ENCODE measurements at places on chromosomes 3 and 15.

- DNase-seq, result no peak
These were observed 342.2 kb downstream of the EPHB1 start for GRCh38 chr3:135137296-135137695.

DNA sequence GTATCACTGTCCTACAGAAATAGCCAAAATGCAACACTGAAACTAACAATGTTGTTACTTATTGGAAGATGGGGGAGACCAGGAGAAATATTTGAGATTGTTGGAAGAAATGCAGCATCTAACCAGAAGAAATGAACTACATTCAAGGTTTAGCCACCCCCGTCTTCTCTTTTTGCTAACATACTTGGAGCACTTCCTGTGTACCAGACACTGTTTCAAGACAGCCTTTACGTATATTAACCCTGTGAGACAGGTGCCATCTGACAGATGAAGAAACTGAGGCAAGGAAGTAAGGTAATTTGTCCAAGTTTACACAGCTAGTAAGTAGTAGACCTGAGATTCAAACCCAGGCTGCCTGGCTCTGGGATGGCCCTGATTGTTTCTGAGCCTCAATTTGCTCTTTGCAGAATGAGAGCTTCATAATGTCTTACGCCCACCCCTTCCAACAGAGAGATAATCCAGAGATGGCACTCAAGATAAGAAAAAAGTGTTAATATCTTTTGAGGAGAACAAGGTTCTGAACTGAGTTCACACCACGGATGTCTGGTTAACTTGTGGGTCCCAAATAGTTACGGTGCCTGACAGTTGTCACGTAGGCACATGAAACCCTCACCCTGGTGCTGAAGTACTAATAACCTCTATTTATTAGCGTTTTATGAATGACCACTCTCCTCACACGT lies 26.1 kb downstream of the RASGRP1 start:
- no peak for DNase-seq

- DNase-seq, result no peak
These were observed at the start of gene PLCD1 for GRCh38 chr3:38029400-38030125. PLCD1 (minus strand) TSS chr3:38029642; CDS start chr3:38029539, 103 bp downstream.

DNA sequence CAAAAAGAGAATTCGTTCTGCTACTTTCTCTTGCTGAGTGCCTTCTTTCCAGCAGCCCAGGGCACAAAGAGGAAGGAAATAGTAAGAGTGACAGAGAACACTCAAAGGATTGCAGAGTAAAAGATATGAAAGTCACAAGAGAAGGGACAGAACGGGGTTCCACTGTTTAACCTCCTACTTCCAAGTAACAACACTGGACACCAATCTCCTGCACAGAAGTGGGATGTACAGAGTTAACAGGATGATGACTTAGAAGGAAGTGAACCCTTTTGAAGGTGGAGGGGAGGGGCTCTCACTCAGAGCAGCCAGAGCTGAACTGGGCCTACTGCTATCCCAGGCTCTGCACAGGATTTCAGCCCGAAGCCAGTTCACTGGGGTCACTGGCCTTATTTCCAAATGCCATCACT lies 130.1 kb upstream of the PRICKLE2 start:
- no peak for DNase-seq

- DNase-seq, result no peak
These were observed 140.1 kb upstream of the UBE2E2 start for GRCh38 chr3:23062982-23063381.

GRCh38 chr15:58779554-58779953 lies 8.5 kb downstream of the MINDY2 start:
- no peak for DNase-seq

DNA sequence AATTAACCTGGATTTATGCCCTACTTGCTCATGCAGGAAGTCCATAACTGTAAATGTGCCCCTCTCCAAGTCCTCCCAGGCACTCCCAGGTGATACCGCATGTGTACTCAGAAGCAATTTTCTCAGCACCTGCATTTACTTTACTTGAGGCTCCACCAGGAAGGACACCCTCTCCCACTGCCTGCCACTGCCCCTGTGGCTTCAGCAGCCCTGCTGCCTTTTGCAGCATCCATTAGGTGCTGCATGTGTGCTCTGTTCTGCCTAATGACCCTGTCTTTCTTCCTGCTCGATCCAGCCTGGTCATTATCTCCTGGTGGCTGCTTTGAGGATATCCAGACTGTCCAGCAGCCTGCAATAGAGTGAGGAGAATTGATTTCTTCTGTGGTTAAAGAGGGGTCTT lies 107.6 kb upstream of the SEMA6D start:
- no peak for DNase-seq

- DNase-seq, result no peak
These were observed 29.7 kb downstream of the OR4F15 start for GRCh38 chr15:101841656-101842055.

- no peak for DNase-seq
These were observed 180.0 kb downstream of the CD47 start for GRCh38 chr3:107910713-107911259.

GRCh38 chr3:29513236-29513635 lies 232.4 kb downstream of the RBMS3 start:
- no peak for DNase-seq

DNA sequence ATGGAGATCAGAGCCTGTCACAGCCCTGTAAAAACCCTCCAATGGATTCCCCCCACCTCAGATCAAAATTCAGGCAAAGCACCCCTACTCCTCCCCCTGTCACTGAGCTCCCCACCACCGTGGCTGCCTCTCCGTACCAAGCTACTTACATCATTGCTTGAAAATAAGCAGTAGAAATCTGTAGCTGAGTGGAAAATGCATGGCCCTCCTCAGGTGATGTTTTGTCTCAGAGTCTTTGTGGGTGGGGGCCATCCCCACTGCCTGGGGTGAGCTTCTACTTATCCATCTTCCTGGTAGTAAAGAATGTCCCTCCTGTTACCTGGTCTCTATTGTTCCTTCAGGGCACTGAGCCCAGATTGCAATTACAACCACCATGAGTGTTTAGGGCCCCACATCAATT lies 34.5 kb downstream of the SLCO2A1 start:
- DNase-seq, result no peak

DNA sequence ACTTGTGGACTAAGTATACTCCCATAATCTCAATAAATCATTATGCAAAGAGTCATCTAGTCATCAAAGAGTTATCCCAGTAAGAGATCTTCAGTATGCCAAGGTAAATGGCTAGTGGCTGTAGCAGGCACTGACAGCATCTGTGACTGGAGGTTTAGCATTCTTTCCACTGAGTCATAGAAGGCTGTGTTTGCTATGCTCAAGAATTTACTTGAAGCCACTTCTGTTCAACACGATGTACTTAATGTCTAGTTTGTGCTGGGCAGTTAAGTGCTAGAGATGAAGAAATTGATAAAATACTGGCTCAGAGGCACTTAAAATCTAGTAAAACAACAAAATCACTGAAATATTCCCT lies 13.0 kb downstream of the ZBED2 start:
- no peak for DNase-seq

GRCh38 chr3:52463416-52463815 lies 8.0 kb downstream of the NISCH start:
- no peak for DNase-seq

- DNase-seq, result no peak
These were observed 132.7 kb downstream of the GHSR start for GRCh38 chr3:172315401-172316091.

DNA sequence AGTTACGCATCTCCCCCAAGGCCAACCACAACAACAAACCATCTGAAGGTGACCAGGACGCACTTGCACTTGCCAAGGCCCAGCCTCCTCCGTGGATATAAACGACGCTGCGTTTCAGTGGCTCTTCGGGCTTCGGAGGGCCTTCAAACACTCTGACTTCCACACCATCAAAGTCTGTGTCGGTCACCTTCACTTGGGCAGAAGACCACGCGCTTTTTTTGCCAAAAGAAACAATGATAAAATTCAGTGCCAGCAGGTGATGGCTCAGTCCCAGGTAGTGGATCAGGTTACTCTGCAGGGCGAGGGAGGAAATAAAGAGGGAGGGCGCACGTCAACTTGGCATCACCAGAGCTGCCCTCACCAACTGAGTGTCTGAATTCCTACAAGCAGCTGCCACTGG lies 63.0 kb downstream of the NCEH1 start:
- no peak for DNase-seq

- DNase-seq, result peak; percentile 25
These were observed 40.6 kb downstream of the ADIPOQ start for GRCh38 chr3:186882881-186883685.

DNA sequence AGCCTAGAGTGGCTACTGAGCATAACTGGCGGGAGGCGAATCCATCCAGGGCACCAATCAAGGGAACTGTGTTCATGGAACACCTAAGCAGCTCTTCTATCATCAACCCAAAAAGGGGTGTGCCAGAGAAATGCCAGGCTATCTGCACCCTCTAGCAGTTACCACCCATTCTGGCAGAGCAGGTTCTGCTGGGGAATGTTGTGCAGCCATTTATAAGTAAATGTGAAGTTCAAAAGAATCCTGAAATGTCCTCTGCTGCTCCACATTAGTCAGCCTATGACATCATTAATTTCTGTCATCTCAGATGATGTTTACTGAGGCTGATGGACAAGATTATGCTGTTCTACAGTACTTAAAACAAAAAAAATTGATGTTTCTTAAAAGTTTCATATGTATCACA lies 7.7 kb downstream of the SKIC8 start:
- no peak for DNase-seq

- DNase-seq, result no peak
These were observed 15.0 kb downstream of the UACA start for GRCh38 chr15:70748281-70748747.

- no peak for DNase-seq
These were observed 521.7 kb upstream of the MCTP2 start for GRCh38 chr15:93709708-93710107.

GRCh38 chr15:60444289-60444912 lies 34.5 kb downstream of the ICE2 start:
- DNase-seq, result no peak

DNA sequence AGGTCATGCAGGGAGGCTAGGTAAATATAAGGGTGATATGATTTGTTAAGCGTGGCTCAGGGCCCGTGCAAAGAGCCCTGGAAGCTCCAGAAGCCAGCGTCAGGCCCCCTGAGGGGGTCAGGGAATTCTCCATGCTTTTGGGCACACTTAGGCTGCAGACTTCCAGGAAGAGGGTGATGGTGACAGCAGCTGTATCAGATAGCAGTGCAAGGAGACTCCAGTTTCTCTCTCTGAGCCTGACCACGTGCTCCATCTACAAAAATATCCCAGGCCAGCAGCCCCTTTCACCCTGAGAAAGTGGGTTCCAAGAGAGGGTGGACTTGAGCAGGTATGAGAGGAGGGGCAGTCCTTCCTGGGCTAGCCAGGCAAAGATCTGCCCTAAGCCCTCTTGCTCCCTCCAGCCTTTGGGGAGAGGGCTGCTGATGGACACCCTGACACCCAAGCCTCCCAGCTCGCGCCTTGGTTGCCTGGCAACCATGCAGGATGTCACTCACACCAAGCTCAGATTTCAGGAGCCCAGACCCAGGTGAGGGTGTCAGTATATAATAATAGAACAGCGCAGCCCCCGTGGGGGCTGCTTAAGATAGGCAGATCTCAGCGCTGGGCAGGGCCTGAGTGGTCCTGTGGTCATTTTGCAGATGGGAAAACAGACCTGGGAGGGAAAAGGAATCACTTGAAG lies 35.8 kb downstream of the ATP2B2 start:
- no peak for DNase-seq

DNA sequence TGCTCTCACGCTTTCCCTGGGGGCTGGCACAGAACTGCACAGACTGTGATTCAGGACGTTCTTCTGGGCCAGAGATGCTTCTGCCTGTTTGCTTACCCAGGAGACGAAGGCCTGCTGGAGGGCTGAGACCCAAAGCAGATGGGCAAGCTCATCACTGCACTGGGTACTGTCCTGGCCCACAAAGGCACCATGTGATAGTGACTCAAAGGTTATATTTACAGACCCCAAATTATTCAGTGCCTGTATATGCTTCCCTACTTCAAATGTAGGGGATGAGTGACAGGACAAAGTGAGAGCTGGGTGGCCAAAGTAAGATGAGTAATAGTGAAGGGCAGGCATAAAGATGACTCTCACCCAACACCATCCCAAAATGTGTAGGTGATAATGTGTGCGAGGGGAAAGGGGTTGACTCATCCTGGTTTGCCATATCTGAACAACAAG lies 127.4 kb downstream of the WDR76 start:
- DNase-seq, result no peak

- DNase-seq, result peak; percentile 8
These were observed 148.8 kb upstream of the GADL1 start for GRCh38 chr3:31043184-31043819.

DNA sequence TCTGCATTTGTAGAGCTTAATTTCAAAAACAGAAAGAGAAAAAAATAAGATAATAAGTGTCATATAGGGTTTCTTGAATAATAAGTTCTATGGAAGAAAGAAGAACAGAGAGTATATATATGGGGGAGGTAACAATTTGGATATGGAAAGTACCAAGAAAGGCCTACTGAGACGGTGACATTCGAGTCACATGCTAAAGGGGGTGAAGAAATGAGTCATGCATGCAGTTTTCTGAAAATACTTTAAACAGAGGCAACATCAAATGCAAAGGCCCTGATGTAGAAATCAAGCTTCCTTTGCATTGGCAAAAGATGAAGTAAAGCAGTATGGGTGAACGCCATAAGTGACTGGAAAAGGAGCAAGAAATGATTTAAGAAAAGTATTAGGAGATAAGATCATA lies 371.6 kb upstream of the ZNF385D start:
- DNase-seq, result no peak

GRCh38 chr3:41674449-41674848 lies 287.5 kb downstream of the ULK4 start:
- DNase-seq, result no peak

GRCh38 chr3:119647171-119647570 lies 13.2 kb downstream of the POPDC2 start:
- no peak for DNase-seq

GRCh38 chr3:29889215-29889614 lies 608.3 kb downstream of the RBMS3 start:
- DNase-seq, result no peak

- no peak for DNase-seq
These were observed 2.1 kb upstream of the SEMA3B start for GRCh38 chr3:50266836-50267235.

Measured in SIG-M5 (cell line).